ENCODE measurements at places on chromosomes 7 and 10.

DNA sequence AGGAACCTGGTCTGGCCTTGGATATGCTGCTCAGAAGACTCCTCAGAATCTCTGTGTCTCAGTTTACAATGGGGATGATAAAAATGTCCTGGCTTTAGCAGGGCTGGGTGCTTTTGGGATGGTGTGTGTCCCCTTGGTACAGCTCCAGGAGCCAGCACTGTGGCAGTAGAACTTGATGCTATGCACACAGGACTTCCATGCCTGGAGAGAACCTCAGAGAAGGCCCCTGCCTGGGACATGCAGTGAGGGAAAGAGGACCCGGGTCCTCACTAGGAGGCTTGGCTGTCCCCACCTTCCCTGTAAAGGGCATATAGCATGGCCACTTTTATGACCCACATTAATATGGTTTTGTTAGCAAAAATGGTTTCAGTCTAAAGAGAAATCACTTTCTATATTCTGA, 100.5 kb downstream of the GLRX3 start:
- DNase-seq: no peak

DNA sequence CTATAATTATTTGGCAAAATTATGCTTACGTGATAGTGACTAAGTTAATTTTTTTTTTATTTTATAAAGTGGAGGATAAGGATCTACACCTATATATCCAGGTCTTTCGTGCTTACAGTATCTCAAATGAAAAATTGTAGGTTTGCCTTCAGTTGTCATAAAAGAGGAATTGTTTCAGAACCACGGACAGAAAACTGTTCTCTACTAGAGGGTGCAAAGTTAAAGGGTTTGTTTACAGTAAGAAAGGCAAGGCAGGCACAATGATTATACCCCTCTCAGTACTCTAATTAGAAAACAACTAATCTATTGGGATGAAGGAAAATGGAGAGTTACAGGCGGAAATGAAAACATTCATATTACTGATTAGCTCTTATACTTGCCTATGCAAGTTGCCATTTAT, 1.5 kb downstream of the PCLO start:
- DNase-seq: no peak

DNA sequence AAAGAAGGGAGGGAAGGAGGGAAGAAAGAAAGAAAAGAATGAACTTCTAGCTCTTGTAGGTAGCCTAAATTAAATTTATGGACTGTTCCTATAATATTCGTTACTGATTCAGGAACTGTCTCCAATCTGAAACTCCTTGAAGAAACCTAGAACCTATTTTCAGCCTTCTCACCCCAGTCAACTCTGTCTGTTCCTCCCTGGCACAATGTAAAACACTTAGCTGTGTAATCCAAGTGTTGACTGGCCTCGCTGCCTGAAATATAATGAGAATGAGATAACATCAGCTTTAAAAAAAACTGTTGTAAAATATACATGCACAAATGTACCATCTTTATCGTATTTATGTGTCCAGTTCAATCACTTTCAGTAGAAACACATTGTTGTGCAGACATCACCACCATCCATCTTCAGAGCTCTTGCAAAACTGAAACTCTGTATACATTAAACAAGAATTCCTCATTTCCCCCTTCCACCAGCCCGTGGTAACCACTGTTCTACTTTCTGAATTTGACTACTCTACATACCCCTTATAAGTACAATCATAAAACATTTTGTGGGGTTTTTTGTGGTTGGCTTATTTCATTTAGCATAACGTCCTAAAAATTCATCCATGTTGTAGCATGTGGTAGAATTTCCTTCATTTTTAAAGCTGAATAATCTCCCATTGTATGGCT, 6.3 kb upstream of the C7orf33 start:
- DNase-seq: no peak

DNA sequence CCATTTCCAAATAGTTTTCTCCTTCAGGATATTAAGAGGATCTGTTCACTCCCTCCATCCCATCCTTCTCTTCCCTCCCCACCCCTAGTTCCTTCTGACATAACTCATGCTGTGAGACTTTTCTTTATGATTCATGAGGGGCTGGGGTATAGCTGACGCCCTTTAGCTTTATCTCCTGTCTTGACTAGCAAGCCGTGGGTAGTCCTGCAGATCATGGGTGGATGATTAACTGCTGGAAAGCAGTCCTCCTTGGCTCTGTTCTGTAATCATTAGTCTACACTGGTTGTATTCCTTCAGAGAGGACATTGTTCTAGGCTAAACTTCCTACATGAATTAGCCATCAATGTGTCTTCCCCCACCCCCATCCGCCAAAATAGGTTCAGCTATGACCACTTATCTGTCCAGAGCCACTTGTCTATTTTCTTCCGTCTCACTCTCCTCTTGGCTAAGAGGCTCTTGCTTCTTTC, 135.4 kb downstream of the LRRC4 start:
- DNase-seq: no peak

DNA sequence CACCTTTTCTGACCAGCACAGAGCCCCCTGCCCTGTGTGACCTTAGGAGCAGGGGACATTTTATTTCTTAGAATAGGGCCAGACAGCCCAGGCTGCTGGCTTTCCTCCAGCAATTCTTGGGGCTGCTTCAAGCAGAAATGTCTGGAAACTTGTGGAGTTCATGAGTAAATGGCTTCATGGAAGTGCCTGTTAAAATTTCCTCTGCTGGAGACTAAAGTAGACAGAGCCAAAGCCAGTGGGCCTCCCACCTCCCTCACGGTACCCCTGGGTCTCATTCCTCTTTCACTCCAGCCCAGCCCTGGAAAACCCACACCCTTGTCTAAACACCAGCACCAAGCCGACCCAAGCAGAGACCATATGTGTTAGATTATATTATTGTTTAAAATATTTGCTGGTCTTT, 505.5 kb upstream of the ZMIZ1 start:
- DNase-seq: peak; percentile 84

GRCh38 chr10:23870651-23871610, 338.0 kb upstream of the KIAA1217 start:
- DNase-seq: peak; percentile 26

DNA sequence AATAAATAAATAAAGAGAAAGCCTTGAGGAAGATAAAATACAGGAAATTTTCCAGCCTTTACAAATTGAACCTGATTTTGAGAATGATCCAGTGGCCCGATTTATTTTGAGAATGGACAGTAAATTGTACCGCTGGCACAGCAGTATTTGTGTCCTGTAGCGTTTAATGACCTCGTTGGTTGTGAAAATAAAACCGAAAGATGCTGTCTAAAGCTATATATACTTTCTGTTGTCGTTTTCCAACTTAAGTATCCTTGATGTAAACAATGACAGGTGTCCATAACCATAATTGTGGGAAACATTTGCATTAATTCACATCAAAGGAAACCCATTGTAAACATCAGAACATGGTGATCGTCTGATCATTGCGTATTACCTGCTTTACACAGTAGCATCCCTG, 38.8 kb downstream of the TBXAS1 start:
- no peak for DNase-seq

DNA sequence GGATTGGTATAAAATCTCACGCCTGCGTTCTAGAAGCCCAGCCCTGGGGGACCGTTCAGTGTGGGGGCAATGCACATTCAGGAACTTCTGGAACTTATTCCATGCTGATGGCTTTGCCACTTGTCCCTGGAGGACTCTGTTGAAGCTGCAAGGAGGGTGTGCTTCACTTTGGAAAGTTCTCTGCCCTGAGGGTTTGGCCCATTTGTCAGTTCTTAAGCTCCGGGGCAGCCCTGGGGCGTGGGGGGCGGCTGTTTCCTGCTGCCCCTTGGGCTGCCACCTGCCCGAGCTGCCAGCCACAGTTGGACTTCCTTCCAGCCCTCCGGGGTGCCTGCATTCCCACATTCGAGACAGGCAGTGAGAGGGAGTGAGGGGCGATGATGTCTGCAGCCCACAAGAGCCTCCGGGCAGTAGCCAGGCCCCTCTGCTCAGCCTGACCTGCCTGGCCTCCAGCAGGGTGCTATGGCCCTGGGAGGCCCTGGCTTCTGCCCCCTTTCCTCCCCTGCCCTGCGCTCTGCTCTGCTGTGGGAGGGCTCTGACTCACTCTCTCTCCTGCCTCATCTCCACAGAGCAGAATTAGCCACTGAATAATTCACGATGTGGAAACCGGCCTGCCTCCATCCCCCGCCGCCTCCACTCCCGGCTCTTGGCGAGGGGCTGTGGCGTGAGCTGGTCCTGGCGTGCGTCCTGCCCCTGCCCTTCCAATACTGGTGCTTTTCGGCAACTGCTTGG, 1.9 kb downstream of the TTYH3 start:
- DNase-seq: no peak

DNA sequence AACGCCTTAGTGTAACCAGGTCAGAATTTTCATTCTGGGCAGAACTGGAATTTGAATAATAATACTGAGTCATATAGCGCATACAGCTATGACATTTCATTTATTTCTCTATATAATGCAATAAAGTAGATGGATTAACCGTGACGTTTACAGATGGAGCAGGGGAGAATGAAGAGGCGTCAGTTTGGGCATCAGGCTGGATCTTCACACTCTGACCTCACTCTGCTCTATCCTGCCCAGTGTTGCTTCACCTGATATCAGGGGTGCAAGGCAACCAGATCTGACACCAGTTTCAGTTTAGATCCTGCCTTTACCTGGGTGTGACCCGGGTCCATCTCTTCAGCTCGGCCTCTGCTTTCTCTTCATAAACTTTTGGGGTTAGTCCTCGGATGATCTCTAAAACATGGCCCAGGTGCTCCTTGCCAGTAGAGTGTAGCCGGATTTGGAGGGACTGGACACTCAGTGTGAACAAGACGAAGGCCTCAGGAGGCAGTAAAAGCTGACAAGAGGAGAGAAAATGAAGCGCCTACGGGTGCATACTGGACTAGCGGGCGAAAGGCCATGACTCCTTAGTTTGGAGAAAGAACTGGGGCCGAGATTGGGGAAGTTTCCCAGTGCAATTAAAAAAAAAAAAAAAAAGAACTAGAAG, 1.4 kb upstream of the ZYX start:
- DNase-seq: no peak

Measured in femur (tissue), 1 donor.